Dermis blood vessel endothelial cell (primary cell): ENCODE measurements at places on chromosomes 5 and 9. TPM values are rescaled to one million over a fixed set of nuclear protein-coding genes. Genes with fewer than 3 reads are reported as not detected.

DNA sequence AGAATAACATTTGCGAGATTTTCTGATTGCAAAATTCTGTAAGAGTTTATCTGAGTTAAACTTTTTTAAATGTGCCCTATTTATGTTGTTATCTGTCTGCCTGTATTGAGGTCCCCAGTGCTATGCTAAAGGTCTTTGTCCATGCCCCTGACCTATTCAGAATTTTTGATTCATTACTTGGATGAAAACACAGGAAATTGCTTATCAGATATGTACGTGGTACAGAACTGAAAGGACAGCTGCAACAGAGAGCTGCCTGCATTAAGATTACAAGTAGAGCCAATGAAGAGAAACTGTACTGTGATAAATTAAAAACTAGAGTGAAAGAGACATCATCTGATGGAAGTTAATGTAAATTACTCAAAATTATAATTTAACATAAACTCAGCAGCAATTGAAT, 408.8 kb downstream of the ADGRV1 start:
- peak; percentile 85 for DNase-seq

GRCh38 chr5:152164860-152165259, 240.2 kb upstream of the GLRA1 start:
- no peak for DNase-seq

PCDHGA3 gene
- 0.70 and 1.2 TPM in 2 replicates for total RNA-seq

DNA sequence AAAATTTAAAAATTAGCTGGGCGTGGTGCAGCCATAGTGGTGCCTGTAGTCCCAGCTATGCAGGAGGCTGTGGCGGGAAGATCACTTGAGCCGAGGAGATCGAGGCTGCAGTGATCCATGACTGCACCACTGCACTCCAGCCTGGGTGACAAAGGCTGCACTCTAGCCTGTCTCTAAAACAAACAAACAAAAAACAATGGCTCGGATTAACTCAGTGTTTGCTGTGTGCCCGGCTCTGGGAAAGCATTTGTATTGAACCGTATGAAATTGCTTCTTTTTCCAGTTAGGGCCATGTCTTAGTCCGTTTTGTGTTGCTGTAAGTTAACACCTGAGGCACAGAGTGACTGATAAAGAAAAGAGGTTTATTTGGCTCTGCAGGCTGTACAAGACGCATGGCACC, 62.6 kb downstream of the CFAP77 start:
- no peak for DNase-seq

GRCh38 chr9:3398232-3398648, 127.6 kb downstream of the RFX3 start:
- no peak for DNase-seq

- DNase-seq = no peak
Measured at GRCh38 chr9:847505-847904, 6.0 kb downstream of the DMRT1 start.

TRIM7 gene
- total RNA-seq = 2.7 and 5.2 TPM in 2 replicates

SLC6A7 gene
- not detected in 2 replicates for total RNA-seq

GRCh38 chr9:135865531-135865930, 41.8 kb downstream of the CAMSAP1 start:
- DNase-seq = no peak

PCDHGA8 gene
- 0.74 and 1.4 TPM in 2 replicates for total RNA-seq

ANKH gene
- 21.8 and 27.9 TPM in 2 replicates for total RNA-seq
